ENCODE measurements at places on chromosomes 16 and 17.

- no peak for DNase-seq
These were observed 4.9 kb downstream of the LASP1 start for GRCh38 chr17:38874505-38875400.

DNA sequence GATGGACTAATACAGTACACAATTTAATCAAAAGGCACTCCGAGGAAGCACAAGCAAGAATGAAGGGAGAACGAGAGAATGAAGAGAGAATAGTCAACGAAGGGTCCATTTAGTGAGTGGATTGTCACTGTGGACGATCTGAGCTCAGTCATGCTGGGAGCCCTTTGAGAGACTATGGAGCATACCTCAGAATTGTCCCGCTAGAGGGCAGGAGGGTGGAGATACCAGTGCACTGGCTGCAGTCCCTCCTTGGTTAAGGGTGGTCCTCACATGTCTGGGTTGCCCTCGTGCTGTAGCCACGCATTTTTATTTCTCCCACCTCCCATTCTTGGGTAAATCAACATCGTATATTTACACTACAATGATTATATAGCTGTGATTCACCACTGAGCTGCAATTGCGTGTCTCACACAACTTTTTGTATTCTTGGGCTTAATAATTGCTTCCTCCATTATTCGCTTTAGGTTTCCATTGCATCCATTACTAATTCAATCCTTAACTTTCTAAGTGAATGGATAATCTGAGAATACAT lies 33.2 kb upstream of the FAM20A start:
- no peak for DNase-seq

DNA sequence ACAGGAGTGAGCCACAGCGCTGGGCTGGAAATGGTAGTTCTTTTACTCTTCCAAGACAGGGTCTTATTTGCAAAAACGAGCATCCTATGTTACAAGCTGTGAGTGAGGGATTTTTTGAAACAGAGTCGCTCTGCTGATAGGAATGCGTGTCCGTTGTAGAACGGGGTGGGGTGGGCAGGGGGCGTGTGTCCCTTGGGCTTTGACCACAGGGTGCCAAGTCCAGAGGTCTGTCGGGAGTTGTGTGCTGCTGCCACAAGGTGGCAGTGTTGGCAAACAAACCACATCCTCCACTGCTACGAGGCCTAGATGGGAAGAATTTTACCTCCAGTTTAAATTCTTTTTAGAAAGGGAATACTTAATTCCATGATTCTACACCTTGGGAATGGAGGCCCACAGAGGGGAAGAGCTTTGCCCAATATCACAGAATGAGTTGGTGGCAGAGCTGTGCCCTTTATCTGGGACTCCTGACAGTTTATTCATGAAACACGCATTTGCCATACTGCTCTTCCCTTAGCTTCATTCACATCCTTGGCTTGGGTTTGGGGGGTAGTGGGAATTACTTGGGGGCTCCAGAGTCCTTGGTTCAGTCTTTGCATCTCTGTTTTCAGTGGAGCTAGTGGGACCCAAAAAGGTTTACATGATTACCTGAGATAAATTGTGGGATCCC lies 30.6 kb upstream of the ETV4 start:
- DNase-seq: peak; percentile 64

- no peak for DNase-seq
These were observed 57.7 kb downstream of the SRL start for GRCh38 chr16:4184038-4184702.

DNA sequence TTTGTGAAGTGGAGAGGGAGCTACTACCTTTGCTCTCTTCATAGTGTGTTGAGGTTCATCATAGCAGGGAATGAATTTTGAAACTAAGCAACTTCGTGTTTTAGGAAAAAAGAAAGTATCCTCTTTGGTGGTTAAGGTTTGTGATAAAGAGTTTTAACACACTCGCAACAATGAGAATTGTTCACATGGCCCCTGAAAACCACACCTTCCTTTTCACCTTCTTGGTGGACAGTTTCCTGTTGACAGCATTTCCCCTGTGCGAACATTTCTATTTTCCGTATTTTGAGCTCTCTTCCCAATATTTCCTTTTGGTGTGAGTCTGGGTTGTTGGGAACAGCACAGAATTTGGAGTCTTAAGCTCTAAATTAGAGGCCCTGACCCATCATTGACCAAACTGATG lies 3.8 kb downstream of the OR4D2 start:
- DNase-seq: no peak

GRCh38 chr17:32609085-32609484 lies 122.3 kb downstream of the CDK5R1 start:
- peak; percentile 71 for DNase-seq

DNA sequence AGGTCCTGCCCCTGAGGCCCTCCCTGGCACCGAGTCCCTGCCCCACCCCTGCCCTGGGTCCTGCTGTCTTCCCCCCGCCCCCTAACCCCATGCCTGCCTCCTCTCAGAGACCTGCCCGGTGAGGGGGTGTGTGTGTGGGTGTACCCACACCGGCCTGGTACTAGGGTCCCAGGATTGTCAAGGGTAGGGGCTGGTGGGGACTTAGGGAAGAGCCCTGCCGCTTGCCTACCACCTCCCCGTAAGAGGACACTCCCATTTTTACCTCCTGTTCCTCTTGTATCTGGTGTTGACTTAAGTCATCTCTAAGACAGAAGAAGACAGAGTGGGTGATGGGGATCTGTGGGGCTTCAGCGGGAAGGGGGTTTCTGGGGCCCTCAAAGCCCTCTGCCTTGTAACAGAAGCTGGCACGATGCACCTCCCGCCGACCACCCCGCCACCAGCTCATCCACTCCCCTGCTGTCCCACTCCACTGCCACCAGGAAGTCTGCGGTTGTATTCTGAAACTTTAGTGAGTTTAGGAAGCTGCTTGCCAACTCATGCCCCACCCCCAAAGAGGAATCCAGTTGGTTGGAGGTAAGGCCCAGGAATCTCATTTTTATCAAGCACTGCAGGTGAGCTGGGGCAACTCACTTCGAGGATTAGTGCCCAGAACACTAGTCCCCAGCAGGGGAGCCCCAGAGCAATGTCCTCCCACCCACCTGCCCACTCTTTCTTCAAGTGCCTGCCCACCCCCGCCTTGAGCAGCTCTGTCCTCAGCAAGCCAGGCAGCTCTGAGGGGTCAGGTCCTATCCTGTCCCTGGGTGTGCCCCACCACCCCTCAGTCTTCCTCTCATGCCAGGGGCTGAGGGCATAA lies 5.6 kb downstream of the SPATA32 start:
- no peak for DNase-seq

DNA sequence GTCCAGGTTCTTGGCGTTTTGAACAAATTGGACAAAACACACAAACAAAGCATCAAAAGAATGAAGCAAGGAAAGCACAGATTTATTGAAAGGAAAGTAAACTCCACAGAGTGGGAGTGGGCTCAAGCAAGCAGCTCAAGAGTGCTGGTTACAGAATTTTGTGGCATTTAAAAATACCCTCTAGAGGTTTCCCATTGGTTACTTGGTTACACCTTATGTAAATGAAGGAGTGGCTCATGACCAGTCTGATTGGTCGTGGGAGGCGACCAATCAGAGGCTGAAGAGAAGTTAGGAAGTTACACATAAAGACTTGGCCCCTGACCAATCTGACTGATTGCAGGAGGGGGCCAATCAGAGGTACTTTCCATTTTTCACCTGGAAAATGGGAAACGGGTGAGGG lies 1373.8 kb upstream of the GOT2 start:
- DNase-seq: no peak

DNA sequence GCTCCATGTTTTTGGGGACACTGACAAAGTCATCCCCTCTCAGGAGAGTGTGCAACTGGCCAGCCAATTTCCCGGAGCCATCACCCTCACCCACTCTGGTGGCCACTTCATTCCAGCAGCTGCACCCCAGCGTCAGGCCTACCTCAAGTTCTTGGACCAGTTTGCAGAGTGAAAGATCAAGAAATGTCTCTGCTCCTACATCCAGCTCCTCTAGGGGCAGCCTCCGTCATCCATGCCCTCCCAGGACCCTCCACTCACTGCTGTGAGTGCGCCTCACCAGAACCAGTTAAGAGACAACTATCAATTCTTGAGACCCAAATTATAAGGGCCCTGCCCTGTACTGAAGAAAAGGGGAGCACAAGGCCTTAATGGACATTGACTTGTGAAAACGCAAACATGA lies 1.1 kb downstream of the OVCA2 start:
- no peak for DNase-seq

DNA sequence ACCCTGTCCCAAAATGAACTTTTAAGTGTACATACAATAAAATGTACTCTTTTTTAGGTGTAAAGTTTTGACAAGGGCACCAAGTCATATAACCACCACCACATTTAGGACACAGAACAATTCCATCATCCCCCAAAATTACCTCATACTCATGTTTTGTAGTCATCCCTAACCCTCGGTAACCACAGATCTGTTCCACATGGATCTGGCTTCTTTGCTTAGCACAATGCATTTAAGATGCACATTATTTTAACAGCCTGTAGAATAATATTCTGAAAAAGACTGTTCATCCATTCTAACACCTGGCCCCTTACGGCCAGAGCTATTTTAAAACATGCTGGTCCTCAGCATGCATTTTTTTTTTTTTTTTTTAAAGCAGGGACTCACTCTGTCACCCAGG lies 25.2 kb upstream of the CFAP20 start:
- DNase-seq: no peak

DNA sequence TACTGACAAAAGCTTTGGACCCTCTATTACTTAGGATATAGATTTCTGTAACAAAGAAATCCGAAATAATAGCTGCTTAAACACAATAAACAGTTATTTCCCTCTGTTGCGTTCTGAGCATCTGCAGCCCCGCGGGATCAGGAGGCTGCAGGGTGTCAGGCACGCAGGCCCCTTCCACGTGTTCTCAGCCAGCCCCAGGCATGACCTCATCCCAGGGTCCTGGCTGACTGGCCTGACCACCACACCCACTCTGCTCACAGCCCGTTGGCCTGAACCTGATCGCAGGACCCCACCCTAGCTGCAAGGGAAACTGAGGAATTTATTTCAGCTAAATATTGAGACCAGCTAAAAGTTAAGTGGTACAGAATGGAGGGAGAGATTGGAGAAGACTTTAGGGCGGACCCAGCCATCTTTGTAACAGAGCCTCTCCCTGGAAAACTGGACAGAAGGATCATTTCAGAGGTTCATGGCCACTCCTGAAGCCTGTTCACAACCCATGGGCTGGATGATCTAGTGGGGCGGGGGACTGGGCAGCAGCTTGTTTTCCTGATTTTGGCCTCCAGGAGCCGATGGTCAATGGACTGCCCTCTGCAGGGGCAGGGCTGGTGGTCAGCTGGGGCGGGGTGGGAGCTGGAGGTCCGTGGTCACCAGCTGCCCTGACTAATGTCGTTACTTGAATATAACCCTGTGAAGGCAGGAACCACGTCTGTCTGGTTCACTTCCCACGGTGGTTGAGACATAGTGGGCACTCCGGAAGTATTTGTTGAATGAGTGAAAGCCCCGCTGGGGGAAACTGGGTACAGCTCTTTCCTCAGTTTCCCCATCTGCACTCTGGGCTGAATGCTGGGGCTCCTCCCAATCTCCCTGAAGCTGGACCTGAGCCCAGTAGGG lies 10.9 kb downstream of the CETP start:
- no peak for DNase-seq

DNA sequence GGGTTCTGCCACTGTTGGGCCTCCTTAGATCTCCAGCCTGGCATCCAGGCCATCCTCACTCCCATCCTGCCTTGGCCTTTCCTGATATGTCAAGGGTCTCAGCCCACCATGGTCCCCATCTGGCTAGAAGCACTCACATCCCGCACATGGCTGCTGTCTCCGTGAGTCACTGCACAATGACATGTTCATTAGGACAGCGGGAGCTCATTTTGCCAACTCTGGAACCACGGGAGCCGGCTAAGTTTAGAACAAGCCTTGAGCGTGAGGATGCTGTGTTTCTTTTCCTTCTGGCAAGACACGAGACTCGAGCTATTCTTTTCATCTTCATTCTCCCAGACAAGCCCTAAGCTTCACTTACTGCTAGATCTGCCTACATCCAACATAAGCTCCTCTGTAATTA lies 65.7 kb upstream of the KSR1 start:
- no peak for DNase-seq

GRCh38 chr16:12255919-12256665 lies 279.6 kb downstream of the SNX29 start:
- DNase-seq: no peak

DNA sequence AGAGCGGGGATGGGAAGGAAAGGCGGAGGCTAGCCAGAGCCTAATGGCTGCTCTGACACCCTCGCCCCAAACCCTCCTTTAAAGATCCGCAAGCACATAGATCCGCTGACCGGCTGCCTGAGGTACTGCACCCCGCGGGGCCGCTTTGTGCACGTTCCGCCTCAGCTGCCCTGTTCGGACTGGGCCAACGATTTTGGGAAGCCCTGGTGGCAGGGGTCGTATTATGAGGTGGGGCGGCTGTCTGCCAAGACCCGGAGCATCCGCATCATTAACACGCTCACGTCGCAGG lies 663 bp downstream of the CYB5D1 start:
- DNase-seq: peak; percentile 48

- no peak for DNase-seq
These were observed 37.0 kb downstream of the STX8 start for GRCh38 chr17:9538626-9539025.

- no peak for DNase-seq
These were observed 6.3 kb downstream of the C17orf75 start for GRCh38 chr17:32335687-32336086.

DNA sequence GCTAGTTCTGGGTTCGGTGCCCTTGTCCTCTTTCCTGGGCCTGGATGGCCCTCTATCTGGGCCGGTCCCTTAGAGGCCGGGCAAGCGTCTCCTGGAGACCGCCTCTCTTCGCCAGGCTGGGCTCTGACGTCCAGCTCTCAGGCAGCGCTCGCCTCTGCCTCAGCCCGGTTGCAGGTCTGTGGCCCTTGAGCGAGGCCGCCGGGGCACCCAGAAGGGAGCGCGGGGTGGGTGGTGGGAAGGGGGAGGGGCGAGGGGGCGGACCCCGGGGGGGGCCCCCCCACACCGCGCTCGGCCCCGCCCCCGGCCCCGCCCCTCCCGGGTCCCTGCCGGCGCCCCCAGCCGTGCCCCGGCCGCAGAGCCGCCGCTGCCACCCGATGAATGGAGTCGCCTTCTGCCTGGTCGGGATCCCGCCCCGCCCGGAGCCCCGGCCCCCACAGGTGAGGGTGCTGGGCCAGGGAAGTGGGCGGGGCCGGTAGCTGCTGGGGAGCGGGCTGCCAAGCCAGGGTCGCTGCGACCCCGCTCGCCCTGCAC lies at the start of gene ARHGAP23:
ARHGAP23 (plus strand) TSS at position 353 of the 531 bp plus-strand sequence; CDS start at position 375, 22 bp downstream.
- DNase-seq: peak; percentile 38

GRCh38 chr16:53415504-53415903 lies 18.8 kb upstream of the RBL2 start:
- no peak for DNase-seq

- no peak for DNase-seq
These were observed 89.1 kb downstream of the BCAS3 start for GRCh38 chr17:60766778-60767190.

All from activated CD4-positive, alpha-beta T cell treated with anti-CD3 and anti-CD28 coated beads, Interleukin-2, amount 50 U/mL, for 1 hour (primary cell).